ENCODE measurements at places on chromosomes 6 and 20.

GRCh38 chr6:111804627-111805235 is 68.5 kb downstream of the FYN start:
- peak; percentile 87 for DNase-seq

DNA sequence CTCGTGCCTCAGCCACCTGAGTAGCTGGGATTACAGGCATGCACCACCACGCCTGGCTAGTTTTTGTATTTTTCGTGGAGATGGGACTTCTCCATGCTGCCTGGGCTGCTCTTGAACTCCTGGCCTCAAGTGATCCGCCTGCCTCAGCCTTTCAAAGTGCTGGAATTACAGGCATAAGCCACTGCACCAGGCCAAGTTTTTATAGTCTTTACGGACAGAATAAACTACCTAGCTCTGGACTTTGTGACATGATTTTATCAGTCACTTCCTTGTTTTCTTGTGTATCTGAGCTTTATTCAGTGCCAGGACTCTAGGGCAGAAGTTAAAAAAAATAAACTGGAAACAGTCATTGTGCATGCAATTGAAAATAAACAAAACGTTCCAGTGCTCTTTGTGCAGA is 46.7 kb upstream of the RALGAPA2 start:
- no peak for DNase-seq

DNA sequence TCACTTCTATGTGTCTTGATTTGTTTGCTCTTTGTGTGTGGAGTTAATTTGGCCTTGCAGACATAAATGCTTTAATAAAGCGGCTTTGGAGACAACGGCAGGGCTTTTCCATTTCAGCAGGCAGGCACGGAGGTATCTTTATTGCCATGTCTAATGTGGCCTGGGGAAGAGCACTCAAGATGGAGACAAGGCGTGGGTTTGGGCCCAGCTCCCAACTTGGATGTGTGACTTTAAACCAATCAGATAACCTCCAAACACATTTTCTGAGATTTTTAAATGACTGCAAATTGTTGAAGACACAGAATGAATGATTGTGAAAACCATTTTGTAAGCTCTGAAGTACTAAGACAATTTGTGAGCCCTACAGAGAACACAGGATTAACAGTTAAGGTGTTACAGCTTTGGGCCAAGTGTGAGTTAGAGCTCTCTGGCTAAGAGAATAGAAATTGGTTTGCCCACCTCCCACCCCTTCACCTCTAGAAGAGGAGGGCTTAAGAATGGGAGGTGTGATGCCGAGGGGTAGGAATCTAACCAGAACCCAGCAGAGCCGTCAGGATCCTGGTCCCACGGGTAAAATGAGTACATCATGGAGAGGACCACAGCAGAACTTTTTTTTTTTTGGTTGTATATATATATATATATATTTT is 9.0 kb downstream of the DYNLT1 start:
- no peak for DNase-seq

DNA sequence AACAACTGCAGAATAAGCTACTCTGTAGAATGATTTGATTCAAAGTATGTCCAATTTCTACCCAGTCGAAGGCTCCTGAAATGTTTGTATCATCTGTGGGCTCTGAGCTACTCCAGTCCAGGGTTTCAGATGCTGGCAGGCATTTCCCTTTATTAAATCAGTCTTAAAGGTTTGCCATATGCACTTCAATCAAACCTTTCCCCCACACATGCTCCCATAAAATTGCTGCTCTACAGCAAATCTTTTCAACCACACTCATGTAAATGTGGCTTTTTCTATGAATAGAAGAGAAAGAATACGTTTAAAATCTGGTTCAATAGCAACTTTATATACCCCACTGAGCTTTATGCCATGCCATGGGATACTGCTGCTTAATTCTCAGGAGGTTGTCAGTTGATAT is 242.4 kb upstream of the MAP3K7 start:
- DNase-seq = no peak

DNA sequence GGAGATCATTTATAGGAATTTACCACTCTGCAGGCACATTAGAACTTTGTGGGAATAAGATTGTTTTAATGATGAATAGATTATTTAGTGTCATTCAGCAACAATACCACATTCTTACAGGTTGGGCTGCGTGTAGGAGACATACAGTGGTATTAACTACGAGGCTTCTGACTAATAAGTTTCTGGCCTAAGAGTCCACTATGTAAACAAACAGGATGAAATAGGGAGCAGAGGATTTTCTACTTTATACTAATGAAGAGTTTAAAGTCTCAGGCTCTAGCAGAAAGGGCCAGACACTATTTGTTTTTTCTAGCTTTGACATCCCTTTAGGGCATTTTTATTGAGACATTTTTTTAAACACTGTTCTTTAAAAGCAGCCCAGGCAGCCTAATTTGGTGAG is 75.6 kb downstream of the SLC24A3 start:
- no peak for DNase-seq

GRCh38 chr20:35887393-35888064 is 66.8 kb downstream of the SCAND1 start:
- DNase-seq = no peak

DNA sequence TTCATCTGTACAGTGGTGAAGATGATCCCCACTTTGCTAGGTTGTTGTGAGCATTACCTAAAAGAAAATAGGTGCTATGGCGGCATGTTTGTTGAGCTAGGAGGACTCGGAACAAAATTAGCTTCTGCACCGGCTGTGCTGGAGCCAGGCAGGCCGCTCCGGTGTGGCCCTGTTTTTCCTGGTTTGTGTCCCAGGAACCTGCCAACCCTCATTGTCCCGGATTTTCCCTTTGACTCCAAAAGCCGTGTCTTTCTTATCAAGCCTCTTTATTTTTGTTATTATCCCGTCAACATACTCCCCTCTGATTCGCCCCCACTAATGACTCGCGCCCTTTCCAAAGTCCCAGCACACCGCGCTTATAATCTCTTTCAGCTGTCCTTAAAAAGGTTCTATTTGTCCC is 117.0 kb downstream of the MYLK4 start:
- no peak for DNase-seq

- no peak for DNase-seq
These were observed 248.2 kb downstream of the DLL1 start for GRCh38 chr6:170042596-170043118.

GRCh38 chr20:44770484-44771171 is 25.0 kb downstream of the KCNK15 start:
- DNase-seq = no peak

- no peak for DNase-seq
These were observed 93.6 kb downstream of the ANKRD6 start for GRCh38 chr6:89526563-89526869.

Measured in natural killer cell treated with Interleukin-12 subunit alpha and Interleukin-12 subunit beta and Interleukin-15 and Interleukin-18, amount 100 ng/mL, for 72 hours (primary cell).